ENCODE measurements at places on chromosomes 2 and 18.

DNA sequence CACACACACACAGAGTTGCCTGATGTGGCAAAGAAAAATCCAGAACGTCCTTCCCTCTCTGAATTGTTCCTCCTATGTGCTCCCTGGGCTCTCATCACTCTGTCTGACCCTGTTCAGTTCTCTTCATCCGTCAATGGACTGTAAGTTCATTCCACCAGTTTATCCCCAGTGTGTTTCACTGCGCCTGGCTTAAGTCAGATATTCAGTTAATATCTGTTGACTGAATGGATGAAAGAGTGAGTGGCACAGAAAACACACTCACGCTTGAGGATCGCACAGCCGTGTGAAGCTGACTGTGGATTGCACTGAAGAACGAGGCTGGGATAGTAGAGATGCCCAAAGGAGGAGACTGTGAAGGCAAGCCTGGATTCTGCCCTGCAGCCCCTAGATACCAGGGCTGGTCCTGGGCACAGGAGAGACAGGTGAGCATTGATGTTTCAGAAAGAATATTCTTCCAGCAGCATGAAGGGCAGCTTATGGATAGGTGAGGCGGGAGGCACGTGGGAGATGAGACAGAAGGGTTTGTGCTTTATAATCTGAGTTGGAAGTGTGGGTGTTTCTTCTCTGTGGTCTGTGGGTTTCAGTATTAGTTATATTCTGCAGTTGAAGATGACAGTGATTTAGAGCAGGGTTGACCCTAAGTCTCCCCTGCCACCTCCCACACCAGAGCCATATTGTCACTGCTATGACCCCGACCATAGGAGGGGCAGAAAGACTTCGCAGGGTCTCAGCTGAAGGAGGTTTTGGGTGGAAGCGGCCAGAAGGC is 129.9 kb downstream of the SOCS6 start:
- no peak for DNase-seq

- peak; percentile 82 for DNase-seq
Measured at GRCh38 chr18:6624661-6625311, 104.7 kb upstream of the ARHGAP28 start.

DNA sequence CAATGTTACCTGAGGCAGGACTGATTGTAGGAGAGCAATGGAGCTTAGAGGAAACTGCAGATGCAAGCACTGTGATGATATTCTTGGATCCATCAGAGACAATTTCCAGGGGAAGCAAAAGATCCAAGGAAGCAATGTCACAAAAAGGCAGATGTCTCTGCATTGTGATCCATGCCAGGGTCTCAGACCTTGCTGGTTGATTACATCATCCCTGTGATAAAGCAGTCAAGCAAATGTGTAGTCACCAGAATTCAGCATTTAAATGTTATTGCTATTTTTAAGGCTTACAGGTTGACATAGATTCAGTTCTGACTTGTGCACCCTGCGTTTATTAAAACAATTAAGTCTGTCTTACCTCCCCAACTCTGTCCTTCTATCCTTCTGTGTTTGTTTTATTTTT is 56.8 kb upstream of the CCDC85A start:
- no peak for DNase-seq

DNA sequence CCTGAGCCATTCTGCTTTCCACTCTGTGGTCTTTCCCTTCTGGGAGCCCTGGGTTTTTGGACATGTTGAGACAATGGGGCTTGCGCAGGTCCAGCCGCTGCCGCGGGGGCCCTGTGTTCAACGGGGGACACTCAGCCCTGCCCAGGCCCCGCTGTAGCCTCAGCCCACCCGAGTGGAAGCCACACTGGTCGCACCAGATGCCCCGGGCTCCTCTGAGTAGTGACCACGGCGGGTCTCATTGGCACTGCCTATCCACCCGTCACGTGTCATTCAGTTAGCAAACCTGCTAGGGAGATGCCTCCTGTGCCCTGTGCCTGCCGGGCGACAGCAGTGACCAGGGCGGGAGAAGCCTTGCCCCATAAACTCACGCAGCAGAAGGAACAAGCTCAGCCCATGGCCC is 19.1 kb downstream of the D2HGDH start:
- DNase-seq = no peak

- DNase-seq = no peak
Measured at GRCh38 chr2:174772472-174772801, 8.2 kb upstream of the CHRNA1 start.

GRCh38 chr18:48058486-48058885 is 128.0 kb upstream of the SMAD2 start:
- DNase-seq = no peak

DNA sequence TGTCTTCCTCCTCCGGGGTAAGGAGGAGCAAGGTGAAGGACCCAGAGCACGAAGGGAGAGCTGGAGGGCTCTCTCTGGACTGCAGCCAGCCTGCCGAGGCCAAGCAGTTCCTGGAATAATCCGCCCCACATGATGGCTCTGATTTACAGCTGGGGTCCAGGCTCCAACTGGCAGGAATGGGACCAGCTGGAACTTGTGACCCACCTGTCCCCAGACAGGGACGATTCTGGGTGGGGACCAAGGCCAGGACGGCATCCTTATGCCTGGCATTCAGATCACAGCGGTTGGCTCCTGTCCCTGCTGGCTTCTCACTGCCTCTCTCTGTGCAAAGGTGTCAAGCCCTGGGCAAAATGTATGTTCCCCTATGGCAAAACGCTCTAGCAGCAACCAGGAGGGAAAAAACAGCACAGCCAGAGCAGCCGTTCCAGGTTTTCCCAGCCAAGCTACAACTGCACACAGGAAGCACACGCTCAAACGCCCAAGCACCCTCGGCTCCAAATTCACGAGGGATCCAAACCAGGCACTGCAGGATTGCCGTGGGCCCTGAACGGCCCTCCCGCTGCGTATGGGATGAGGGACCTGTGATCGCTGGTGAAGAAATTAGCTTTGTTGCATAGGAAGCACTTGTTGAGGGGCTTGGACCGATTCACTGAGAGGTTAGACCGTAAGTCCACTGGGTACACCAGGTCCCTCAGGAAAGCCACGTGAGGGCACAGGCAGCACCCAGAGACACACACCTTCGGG is 35.8 kb downstream of the FAM178B start:
- DNase-seq = no peak

DNA sequence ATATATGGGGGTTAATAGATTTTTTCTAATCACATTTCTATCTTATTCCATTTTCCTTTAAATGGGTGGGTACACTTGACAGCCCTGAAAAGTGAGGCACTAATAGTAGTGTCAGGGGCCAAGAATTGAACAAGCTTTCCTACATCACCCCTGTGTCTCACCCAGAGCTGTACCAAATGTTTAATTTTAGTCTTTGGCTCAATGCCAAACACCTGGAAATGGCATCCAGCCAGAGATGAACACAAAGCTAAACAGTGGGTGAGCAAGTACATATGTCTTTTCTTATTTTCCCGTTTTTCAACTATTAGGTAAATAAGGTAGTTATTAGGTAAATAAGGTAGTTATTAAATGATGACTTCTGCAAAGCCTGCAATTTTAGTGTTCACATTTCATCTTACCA is 276.3 kb upstream of the ERBB4 start:
- DNase-seq = no peak

DNA sequence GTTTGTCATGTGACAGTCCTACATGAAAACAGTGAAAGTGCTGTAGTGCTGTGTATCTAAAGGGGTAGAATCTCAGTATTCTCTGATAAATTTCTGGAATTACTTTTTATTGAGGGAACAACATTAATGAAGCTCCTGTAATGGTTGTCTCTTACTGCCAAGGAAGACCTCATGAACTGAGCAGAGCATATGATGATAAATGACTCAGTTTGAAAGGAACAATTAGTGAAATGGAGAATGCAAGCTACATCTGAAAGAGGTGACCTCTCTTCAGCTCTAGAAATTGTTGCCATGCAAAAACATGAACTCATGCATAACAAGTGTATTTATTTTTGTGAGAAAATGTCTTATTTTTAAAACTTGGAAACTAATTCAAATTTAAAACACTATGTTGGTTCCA is 93.6 kb downstream of the SCN9A start:
- DNase-seq = no peak

DNA sequence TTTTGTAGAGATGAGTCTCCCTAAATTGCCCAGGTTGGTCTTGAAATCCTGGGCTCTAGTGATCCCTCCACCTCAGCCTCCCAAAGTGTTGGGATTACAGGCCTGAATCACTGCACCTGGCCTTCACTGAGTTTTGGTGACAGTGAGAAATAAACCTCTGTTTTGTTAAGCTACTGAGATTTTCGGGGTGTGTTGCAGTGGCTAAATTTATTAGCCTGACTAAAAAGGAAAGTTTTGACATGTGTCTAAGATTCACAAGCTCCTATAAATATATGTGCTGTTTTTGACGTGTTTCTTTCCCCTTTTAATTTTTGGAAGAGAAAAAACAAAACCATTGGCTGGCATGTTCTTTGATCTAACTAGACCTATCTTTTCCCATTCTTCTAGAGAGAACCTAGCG is 190.5 kb upstream of the MC4R start:
- no peak for DNase-seq

- DNase-seq = no peak
Measured at GRCh38 chr2:83470928-83471327, 988.2 kb downstream of the SUCLG1 start.

- no peak for DNase-seq
Measured at GRCh38 chr2:193806088-193806774, 1611.5 kb upstream of the TMEFF2 start.

- no peak for DNase-seq
Measured at GRCh38 chr2:20949256-20949655, 94.6 kb downstream of the APOB start.

- peak; percentile 53 for DNase-seq
Measured at GRCh38 chr2:67234440-67234839, 162.7 kb upstream of the ETAA1 start.

DNA sequence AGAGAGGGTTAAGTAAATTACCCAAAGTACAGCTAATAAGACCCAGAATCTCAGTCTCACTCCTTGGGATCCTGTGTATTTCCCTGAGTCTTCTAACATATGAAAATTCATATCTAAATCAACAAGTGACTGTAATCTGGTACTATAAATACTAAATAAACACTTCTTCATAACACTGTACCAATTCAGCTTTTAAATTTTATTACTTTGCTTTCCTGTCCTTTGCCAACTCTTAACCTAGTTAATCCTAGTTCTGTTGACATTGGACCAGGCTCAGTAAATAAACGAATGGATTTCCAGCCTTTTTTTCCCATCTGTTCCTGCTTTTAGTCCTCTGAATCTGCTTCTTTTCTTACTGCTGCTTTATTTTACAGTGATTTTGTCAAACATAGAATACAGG is 13.8 kb downstream of the MRPL35 start:
- no peak for DNase-seq

- no peak for DNase-seq
Measured at GRCh38 chr2:64122358-64122757, 21.9 kb downstream of the PELI1 start.

- no peak for DNase-seq
Measured at GRCh38 chr18:53686965-53687364, 537.5 kb downstream of the MBD2 start.

DNA sequence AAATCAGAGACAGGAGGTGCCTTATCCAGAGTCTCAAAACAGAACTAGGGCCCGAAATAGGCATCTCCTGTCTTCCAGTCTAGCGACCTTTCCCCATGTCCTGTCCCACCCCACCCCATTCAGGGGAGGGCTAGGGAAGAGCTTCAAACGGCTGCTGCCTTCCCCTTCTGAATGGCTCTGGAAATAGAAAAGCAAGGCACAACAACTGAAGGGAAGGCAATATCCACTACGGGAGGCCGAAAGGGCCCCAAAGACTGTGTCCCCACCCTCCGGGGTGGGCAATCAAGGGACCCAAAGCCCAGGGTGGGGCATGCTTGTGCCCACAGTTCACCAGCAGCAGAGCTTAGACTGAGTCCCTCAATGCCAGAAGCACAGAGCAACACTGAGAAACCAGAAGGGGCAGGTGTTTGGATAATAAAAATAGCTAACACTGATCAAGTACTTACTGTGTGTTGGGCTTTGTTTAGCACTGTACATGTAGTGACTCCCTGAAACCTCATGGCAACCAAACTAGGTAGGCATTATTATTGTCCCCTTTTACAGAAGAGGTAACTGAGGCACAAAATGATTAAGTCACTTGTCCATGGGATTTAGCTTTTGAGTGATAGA is 38.5 kb downstream of the CYRIA start:
- no peak for DNase-seq

DNA sequence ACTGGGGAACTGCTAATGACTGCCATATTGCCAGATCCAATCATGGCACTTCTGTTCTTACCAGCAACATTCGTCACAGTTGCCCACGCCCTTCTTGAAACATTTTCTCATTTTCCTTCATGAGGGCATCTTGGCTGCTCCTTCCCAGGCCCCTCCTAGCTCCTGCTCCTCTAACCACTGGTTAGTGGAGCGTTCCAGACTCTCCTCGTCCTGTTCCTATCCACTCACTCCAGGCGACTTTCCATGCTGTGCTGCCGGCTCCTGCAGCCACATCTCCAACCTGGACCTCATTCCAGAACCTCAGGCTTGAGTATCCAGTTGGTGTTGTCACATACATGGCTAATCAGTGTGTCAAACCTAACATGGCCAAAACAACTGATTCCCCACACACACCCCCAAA is 1.3 kb upstream of the ADI1 start:
- DNase-seq = no peak

GRCh38 chr18:22439447-22439846 is 21.7 kb upstream of the CTAGE1 start:
- peak; percentile 22 for DNase-seq

DNA sequence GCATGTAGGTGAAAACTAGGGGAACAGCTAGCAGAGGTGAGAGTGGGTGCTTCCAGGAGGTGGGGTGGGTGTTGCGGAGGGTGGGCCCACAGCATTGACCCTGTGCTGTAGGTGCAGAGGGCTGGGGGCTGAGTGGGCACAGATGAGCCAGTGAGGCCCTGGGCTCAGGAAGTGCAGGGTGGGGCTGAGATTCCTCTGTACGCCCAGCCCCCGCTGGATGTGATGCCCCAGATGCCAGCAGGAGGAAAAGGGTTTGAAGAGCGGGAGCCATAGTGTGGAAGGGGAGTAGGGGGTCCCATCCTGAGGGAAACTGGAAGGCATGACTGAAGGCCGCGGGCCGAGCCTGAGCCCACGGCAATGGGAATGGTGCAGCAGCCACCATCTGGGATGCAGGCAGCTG is 14.1 kb upstream of the OTOS start:
- no peak for DNase-seq

- peak; percentile 16 for DNase-seq
Measured at GRCh38 chr2:110674620-110675555, 3.0 kb downstream of the BUB1 start.

DNA sequence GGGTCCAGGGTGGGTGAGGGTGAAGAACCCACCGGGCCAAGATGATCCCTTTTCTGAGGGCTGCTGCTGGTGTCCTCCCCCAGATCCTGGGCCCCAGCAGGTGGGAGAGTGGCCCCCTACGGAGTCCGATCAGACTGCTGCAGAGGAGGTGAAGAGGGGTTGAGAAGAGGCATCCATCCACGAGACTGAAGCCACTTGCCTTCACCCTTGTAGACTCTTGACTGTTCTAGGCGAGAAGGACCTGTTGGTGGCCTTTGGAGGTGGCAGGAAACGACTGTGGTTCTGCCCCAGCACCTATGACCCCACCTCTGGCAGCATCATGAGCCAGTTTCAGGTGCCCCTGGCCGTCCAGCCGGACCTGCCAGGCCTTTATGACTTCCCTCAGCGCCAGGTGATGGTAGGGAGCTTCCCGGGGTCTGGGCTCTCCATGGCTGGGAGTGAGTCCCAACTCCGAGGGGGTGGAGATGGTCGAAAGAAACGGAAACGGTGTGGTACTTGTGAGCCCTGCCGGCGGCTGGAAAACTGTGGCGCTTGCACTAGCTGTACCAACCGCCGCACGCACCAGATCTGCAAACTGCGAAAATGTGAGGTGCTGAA is 1.5 kb downstream of the TET3 start:
- DNase-seq = no peak

- DNase-seq = no peak
Measured at GRCh38 chr2:101630224-101630949, 67.1 kb upstream of the MAP4K4 start.

GRCh38 chr2:70678576-70679143 is 89.3 kb downstream of the ADD2 start:
- DNase-seq = no peak

Data from fibroblast of skin of right quadriceps (primary cell).